ENCODE measurements at places on chromosomes 16 and 17.

- DNase-seq, result no peak
Observed at GRCh38 chr16:49621241-49622083, 234.4 kb downstream of the ZNF423 start.

DNA sequence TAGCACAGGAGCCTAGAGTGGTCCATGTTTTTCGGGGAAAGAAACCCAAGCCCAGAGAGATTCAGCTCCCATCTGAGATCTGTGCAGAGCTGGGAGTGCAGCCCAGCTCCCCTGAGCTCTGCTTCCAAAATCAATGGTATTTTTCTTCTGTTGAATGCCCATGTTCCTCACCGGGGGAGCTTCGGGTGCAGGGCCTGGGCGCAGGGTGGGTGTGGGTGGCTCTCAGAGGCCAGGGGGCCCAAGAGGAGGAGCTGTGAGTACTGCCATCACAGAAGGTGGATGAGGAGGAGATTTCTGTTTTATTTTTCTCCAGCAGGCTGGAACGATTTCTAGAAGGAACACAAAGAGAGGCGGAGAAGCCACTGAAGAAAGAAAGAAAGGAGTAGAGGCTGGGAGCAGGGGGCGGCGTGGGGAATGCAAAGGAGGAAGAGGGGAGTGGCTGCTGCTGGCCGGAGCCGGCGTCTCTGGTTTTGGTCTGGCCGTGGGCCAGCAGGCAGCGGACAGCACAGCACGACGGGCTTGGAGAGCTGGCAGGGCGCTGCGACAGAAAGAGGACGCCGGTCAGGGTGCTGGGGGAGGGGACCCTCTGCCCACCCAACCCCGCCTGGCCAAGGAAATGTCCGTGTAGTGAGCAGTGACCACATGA lies 76.2 kb upstream of the KSR1 start:
- DNase-seq, result peak; percentile 40

DNA sequence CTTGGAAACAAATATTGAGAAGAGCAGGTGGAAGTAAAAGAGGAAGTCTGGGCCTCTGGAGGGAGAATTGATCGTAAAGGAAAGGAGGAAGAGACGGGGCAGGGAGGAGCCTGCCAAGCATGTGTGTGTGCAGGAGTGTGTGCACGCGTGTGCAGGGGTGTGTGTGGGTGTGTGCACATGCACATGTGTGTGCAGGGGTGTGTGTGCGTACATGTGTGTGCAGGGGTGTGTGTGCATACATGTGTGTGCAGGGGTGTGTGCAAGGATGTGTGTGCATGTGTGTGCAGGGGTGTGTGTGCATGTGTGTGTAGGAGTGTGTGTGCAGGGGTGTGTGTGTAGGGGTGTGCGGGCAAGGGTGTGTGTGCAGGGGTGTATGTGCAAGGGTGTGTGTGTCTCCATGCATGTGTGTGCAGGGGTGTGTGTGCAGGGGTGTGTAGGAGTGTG lies 10.0 kb downstream of the CEP295NL start:
- peak; percentile 15 for DNase-seq

GRCh38 chr16:2740476-2740875 lies 12.0 kb upstream of the SRRM2 start:
- no peak for DNase-seq

DNA sequence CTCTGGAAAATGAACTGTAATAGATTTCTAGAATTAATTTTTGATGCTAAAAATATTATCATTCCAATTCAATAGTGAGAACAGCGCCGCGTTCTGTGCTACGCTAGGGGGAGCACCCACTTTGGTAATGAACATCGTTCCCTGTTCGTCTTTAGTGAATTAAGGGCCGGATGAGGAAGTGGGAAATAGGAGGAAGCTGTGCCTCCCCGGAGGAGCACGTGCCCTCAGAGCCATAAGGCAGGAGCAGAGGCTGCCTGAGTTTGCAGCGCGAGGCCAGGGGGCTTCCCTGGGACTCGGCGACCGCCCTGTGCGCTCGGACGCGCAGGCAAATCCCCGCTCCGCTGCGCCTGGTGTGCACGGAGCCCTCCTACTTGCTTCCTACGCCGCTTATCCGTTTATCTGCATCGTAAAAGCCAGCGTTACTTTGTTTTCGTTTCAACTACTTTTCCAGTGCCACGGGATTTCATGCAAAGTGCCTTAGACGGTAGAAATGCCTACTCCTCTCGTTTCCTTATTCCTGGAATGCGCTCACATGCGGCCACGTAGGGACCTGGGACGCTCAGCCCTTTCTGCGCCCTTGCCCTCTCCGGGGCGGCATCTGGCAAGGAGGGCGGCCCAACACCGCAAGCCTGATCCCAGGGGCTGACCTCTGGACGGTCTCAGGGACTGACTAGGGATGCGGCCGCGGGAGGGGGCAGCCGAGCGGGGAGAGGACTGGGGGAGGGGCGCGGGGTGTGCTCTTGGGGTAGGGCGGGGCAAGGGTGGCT lies 76.4 kb downstream of the KCNJ12 start:
- peak; percentile 85 for DNase-seq

DNA sequence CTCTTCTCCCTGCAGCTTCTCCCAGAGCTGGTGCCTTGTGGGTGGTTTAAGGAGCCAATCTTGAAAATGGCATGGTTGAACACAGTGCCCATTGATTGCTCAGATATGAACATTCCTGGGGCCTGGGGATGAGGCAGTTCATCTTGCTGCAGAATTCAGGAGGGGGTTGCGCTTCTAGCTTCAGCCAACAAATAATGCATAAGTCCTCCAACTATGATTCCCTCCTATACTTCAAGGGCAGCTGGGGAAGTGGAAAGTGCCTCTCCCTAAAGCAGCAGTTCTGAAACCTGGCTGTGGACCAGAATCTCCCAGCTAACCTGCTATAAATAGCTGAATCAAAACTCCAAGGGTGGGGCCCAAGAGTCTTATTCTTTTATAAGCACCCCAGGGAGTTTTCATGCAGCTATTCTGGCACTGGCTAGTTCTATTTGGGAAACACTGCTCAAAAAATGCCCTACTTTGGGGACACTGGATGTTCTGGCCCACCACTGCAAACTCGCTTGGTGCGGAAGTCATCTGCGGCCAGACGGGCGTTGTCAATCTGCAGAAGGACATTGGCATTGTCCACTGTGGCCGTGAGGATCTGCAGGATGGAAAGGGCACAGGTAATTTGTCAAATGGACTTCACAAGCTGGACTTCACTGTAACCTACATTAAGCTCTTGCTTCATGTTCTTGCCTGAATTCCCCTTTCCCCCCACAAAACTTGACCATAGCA lies 130.3 kb downstream of the CCDC144A start:
- peak; percentile 5 for DNase-seq

- no peak for DNase-seq
Observed at GRCh38 chr17:69654981-69655855, 240.7 kb downstream of the MAP2K6 start.

GRCh38 chr17:16994631-16995030 lies 22.7 kb upstream of the TNFRSF13B start:
- DNase-seq, result no peak

DNA sequence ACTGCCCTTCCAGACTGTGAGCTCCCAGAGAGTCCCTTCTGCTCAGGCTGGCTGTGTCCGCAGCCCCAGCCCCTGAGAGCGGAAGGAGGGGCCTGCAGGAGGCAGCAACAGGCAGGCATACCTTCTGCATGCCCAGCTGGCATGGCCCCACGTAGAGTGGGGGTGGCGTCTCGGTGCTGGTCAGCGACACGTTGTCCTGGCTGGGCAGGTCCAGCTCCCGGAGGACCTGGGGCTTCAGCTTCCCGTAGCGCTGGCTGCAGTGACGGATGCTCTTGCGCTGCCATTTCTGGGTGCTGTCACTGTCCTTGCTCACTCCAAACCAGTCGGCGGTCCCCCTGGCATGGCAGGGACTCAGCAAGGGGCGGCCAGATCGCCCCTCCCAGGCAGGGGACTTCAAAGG lies 9.0 kb downstream of the RHBDF1 start:
- DNase-seq, result no peak

GRCh38 chr16:80056324-80056723 lies 455.8 kb upstream of the MAF start:
- no peak for DNase-seq

- peak; percentile 72 for DNase-seq
Observed at GRCh38 chr17:45228763-45229539, 7.3 kb downstream of the FMNL1 start.

GRCh38 chr16:4746991-4747574 lies 12.7 kb downstream of the DNAAF8 start:
- no peak for DNase-seq

DNA sequence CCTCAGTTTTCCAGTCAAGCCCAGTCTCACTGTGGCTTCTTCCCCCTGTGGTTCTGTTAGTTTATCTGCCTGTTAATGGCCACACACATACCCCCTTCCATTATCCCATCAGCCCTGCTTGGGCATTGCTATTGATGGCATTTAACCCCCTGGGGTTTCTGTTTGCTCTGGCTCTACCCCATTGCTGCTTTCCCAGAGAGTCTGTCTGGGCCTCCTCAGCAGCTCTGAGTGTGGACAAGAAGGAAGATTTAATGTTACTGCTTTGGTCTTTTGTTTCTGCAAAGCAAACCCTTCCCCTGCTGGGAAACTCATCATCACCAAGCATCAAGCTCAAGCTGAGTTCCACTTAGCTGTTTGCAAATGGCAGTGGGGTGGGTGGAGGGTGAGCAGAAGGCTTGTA lies 162.7 kb downstream of the CCT6B start:
- DNase-seq, result no peak

- no peak for DNase-seq
Observed at GRCh38 chr16:66653581-66654350, 42.8 kb downstream of the CMTM4 start.

GRCh38 chr17:39651923-39652586 lies 13.1 kb upstream of the TCAP start:
- peak; percentile 31 for DNase-seq

DNA sequence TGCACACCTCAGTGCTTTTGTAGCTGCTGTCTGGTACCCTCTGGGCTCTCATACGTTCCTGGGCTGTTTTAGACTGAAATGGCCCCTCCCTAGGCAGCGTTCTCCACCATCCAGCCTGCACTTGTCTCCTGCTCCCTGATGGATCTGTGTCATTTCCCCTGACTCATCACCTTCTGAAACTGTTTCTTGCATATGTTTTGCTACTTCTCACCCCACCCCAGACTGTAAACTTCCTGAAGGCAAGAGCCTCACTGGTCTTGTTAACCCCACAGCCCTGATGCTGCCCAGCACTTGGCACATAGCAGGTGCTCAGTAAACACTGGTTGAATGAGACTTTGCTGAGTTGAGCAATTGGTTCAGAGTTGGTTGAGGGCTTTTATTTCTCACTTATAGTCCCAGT lies 78.7 kb downstream of the CRISPLD2 start:
- DNase-seq, result no peak

DNA sequence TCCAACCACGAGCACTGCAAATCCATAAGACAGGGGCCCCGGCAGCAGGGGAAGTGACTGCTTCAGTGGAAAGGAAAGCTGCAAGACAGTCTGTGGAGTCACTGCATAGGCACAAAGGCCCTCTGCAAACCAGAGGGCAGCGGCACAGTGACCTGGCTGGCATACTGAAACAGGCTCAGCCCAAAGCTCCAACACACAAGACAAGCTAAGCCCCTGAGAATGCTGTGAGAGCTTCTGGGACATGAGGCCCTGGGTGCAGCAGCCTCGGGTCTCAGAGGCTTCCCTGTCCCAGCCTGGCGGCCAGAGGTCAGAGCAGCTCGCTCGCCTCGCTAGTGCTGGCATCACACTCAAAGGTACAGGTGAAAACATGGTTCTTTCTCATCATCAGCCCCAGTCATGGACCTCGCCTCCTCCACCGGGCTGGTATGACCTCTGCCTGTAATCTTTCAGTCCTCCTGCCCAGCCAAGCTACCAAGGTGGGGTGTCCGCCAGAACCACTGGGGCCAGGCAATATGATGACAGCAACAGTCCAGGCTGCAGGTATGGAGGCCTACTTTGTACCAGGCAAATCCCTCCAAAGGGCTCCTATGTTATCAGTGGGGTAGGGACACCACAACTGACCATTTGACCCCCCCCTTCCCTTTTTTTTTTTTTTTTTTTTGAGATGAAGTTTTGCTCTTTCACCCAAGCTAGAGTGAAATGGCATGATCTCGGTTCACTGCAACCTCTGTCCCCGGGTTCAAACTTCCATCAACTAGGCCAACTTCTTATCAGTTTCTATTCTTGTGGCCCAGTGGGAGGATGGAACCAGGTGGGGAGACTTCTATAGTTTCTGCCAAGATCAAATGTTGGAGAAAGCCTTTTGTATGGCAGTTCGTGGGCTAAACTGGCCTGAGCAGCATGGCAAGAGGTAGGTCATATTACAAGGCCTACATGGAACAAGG lies 19.2 kb downstream of the ST3GAL2 start:
- DNase-seq, result no peak

GRCh38 chr17:14950686-14951085 lies 314.4 kb downstream of the PMP22 start:
- no peak for DNase-seq

GRCh38 chr17:57785022-57785421 lies 39.9 kb upstream of the CCDC182 start:
- no peak for DNase-seq

- DNase-seq, result no peak
Observed at GRCh38 chr17:47942568-47942967, 1.2 kb downstream of the PNPO start.

GRCh38 chr17:79457889-79458288 lies 153.0 kb downstream of the RBFOX3 start:
- DNase-seq, result no peak
